ENCODE measurements at places on chromosomes 5 and 9.
A peak's percentile ranks its signal among the peaks of the same experiment; 100 is the strongest.

GRCh38 chr5:149728303-149728702, 1.8 kb upstream of the PPARGC1B start:
- DNase-seq: no peak

DNA sequence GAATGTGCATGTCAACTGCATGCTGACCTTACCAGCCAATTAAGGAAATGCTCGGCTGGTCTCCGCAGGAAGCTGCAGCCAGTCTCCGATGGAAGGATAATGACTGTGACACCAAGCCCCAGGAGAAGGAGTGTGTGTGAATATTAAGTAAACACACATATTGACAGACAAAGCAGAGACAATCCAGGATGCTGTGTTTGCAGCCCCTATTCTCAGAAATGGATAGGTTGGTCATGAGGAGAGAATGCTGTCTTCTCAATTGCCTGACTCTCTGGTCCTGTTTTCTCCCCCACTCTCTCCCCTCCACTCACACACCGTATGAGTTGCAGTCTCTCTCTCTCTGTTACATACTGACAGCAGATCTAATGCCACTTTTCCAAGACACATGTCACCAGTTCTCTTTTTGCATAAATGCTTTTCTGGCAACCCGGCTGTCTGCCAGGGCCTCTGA, 85.7 kb downstream of the EPB41L4A start:
- DNase-seq: no peak

- no peak for DNase-seq
Observed at GRCh38 chr5:132081458-132081857, 7.9 kb downstream of the CSF2 start.

- peak; percentile 45 for DNase-seq
Observed at GRCh38 chr5:10513501-10514442, 50.1 kb upstream of the ANKRD33B start.

DNA sequence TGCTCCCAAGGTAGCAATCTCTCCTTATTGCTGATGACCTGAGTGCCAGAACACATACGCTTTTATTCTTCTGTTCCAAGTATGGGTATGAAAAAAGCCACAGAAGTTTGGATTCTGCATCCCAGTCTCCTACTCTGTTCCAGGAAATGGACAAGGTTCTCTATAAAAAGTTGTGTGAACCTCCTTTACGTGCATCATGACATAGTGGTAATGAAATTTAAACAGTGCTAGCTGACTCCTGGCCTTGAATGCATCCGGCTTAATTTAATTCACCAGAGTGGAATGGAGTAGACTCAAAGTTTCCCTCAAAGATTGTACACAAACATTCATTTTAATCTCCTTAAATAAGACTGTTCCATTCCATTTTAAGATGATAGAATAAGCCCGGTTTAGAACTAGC, 68.9 kb downstream of the LURAP1L start:
- DNase-seq: peak; percentile 16

- no peak for DNase-seq
Observed at GRCh38 chr9:130864541-130864940, 29.5 kb downstream of the ABL1 start.
